Sigmoid colon (tissue), 7 donors: ENCODE measurements at places on chromosomes 12 and 14. TPM values are rescaled to one million over a fixed set of nuclear protein-coding genes. Genes with fewer than 3 reads are reported as not detected.

IGF1 gene
- 15.7 TPM for total RNA-seq

DNA sequence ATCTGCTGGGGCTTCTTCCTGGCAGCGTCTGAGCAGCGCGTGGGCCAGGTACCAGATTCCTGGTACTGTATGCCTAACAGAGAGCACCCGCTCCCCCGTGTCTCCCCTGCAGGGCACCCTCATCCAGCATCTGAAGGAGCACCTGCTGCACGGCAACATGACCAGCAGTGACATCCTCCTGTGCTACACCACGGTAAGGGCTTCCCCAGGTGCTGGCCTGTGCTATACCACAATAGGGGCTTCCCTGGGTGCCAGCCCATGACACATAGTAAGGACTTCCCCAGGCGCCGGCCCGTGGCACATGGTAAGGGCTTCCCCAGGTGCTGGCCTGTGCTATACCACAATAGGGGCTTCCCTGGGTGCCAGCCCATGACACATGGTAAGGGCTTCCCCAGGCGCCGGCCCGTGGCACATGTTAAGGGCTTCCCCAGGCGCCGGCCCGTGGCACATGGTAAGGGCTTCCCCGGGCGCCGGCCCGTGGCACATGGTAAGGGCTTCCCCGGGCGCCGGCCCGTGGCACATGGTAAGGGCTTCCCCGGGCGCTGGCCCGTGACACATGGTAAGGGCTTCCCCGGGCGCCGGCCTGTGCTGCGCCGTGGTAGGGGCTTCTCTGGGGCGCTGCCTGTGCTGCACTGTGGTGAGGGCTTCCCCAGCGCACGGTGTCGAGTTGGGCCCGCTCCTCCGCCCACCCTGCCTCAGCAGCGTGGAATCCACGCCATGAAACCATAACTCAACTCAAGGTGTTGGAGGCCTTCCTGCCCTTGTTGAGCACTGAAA, 49.3 kb downstream of the AACS start:
- H3K4me1 ChIP-seq, result no peaks in the 10 kb centered on the region
- DNase-seq, result no peak
- no peak overlapping the region for H3K27ac ChIP-seq

- no peak overlapping the region for H3K4me3 ChIP-seq
- H3K27me3 ChIP-seq, result no peaks in the 10 kb centered on the region
- H3K27ac ChIP-seq, result no peak overlapping the region
- no peaks in the 10 kb centered on the region for H3K36me3 ChIP-seq
- DNase-seq, result peak; percentile 27
Observed at GRCh38 chr14:67417633-67418032, 5.7 kb upstream of the PLEK2 start.

DNA sequence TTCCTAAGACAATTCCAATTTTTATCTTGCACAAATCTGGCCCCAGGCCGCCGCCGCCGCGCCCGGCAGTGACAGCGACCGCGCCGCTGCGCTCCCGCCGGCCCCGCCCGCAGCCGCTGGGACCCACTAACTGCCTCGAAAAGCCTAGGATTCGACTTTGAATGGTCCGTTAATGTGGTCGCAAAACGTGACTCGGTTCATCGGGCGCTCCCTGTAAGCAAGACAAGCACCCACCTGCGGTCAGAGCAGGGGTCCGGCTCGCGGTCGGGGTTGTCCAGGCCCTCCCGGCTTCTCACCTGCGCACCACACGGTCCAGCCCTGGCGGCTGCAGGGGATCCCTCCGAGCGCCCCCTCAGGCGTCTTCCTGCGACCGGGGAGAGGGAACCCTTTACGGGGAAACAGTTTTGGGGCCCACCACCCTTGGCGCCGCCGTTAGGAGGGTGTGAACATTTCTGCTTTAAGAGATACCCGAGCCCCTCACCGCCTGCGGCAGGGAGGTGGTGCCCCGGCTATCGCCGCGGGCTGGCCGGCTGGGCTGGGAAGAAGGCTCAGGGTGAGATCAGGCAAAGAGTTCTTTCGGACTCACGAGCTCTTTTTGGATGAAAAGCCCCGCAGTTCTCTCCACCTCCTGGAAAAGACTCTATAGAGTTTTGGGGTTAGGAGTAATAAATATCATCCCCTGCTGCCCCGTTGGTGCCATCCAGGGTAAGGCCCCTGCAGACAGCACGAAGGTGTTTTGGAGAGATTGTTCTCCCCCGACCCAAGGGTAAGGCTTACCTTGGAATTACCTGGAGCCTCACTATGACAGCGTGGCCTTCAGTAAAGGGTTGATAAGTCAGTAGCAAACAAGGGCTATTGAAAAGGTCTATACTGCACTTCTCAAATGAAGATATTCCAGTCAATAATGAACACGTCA, 13.6 kb upstream of the FOXJ2 start:
- H3K27me3 ChIP-seq, result peaks cover 57% of the 10 kb centered on the region
- no peaks in the 10 kb centered on the region for H3K36me3 ChIP-seq
- H3K4me1 ChIP-seq, result peaks cover 13% of the 10 kb centered on the region
- no peak overlapping the region for H3K27ac ChIP-seq

- no peaks in the 10 kb centered on the region for H3K36me3 ChIP-seq
- H3K27ac ChIP-seq, result no peak overlapping the region
- no peak overlapping the region for H3K4me3 ChIP-seq
Observed at GRCh38 chr14:62015945-62016344, 253.7 kb downstream of the SNAPC1 start.

DNA sequence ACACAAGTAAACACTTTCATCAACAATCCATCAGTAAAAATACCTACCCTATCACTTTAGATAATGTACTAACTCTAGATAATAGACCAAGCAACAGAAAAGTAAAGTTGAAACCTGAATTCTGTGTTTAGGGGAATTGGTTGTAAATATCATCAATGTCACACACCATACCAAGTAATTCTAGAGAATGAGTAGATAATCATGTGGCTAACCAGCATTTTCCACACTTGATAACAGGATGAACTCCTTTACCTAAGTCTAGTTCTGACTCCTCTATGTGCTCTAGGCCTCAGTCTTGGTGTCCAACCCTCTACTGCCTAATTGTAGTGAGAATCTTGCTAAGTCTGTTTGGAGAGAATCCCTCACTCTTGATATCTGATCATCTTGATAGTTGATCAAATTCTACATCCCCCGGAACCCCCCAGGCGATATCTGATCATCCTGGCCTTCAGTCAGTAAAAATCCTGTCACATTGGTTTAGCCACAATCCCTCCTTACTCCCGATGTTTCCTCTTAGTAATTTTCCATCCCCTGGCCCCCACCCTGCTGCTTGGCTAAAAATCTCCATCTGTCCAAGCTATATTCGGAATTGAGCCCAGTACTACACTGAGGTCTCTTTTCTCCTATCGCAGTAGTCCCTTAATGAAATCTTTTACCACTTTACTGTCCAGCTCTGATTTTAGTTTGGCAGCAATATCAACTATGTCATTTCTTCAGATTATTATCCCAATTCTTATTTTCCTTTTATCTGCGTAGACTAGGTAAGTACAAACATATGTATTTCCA, 3.4 kb upstream of the SLCO1A2 start:
- H3K4me3 ChIP-seq, result no peak overlapping the region
- H3K4me1 ChIP-seq, result no peaks in the 10 kb centered on the region
- H3K36me3 ChIP-seq, result no peaks in the 10 kb centered on the region
- DNase-seq, result no peak
- no peaks in the 10 kb centered on the region for H3K27me3 ChIP-seq

DNA sequence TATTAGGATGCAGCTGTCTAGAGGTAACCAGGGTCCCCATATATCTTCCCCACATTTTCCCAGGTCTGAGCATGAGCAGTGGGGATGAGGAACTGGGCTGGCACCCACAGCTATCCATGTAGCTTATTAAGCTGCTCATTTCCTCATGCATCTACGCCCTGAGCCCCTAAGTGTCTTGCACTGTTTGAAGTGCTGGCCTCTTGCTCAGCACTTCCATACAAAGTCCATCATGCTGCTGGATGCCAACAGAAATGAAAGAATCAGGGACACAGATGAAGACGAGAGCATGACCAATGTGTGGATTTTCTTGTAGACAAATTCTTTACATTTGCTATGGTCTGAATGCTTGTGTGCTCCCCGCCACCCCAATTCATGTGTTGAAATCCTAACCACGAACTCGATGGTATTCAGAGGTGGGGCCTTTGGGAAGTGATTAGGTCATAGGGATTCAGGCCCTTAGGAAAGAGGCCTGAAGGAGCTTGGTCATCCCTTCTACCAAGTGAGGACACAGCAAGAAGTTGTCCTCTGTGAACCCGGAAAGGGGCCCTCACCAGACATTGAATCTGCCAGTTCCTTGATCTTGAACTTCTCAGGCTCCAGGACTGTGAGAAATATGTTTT, 54.5 kb downstream of the C12orf75 start:
- H3K4me1 ChIP-seq, result peaks cover 8% of the 10 kb centered on the region
- no peaks in the 10 kb centered on the region for H3K36me3 ChIP-seq
- DNase-seq, result no peak
- no peak overlapping the region for H3K4me3 ChIP-seq
- H3K27me3 ChIP-seq, result no peaks in the 10 kb centered on the region

DNA sequence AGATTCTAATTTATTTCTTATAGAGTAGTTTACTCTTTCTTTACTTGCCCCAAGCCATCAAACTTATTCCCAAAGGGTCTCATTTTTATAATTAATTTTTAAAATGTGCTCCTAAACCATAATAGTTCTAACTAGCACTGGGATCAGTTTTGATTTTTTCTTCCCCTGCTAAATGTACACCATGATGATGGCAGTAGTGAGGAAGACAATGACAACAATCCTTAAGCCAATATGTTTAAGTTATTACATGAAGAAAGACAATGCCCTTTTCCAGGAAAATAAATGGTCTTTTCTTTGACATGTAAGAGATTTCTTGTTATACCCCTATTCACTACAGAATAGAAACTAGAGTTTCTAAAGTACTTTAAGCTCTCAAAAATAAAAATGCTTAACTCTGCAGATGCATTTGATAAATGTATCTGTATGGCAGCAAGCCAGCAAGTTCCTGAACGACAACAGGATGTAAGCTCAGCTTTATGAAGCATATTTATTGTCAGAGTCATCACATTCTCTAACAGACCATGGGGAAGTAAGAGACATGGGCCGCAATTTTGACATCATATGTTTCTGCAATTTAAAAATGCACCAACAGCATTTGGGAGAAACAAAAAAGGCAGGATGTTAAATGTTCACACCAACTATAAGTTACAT, 36.0 kb upstream of the SNX6 start:
- no peak for DNase-seq
- H3K27me3 ChIP-seq, result no peaks in the 10 kb centered on the region
- H3K27ac ChIP-seq, result no peak overlapping the region
- H3K4me3 ChIP-seq, result no peak overlapping the region
